SJSA1 (cell line): ENCODE measurements at places on chromosomes 7 and 10. TPM values are rescaled to one million over a fixed set of nuclear protein-coding genes. Genes with fewer than 3 reads are reported as not detected.

RNF148 gene
- total RNA-seq, result 0.39 TPM in 1 of 2 replicates, not detected in the other

GRCh38 chr10:58857251-58857805, 319.1 kb upstream of the PHYHIPL start:
- no peak for DNase-seq

DNA sequence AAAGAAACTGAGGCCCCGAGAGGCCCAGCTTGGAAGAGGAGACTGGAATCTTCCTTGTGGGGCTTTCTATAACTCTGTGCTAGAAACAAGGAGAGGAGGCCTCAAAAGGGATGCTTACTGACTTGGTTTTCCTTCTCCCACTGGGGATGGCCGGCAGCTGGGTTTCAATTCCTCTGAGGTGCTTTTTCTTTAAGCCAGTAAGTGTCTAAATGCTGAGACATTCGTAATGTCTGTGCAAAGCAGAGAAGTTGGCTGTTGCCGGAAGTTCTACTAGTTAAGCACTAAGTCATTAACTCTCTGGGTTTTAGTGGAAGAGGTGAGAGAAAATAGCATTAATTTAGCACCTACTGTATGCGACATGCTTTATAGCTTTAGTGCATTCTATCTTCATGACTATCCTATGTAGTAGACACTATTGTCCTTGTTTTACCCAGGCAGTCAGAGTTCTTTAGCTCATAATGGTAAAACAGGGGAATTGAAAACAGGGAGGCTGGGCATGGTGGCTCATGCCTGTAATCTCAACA, 135.2 kb downstream of the RGS10 start:
- DNase-seq, result no peak

DNA sequence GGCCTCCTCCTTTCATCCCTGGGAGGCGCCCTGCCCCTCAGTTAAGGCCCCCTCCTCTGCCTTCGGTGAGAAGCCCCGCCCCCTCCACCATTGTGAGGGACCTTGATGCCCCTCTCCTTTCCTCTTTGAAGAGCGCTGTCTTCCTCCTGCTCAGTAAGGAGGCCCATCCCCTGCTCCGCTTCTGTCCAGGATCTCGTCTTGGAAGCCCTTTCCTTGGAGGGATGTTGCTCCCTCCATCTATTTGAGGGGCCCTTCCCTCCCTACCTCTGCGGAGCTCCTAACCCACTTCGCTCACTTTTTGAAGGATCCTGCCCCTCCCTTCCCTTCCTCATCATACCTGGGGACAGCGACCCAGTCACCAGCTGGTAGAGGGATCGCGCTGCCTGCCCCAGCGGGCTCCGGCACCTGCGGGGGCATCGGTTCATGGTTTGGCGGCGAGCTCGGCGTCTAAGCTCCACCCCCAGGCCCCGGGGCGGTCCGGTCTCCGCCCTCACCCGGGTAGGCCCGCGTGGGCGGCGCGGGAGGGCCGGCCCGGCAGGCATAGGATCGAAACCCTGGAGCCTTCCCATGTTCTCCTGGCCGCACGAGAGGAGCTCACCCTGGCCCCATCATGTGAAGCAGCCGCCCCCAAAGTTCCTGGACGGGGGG, 4.1 kb downstream of the KCNIP2 start:
- DNase-seq, result no peak

DNA sequence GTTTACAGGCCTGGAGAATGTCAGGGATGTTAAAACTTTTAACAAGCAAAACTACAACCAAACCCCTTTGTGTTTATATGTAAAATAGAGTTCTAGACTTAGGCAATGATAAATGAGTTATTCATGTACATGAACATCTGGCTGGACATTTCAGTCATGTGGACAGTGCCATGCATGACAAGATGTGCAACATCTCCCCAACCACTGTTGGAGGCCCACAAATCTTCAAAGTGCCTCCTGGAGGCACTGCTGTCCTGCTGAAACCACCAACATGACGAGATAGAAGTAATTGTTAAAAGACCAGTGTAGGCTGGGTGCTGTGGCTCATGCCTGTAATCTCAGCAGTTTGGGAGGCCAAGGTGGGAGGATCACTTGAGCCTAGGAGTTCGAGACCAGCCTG, 18.4 kb downstream of the PPIA start:
- no peak for DNase-seq

PTF1A gene
- total RNA-seq, result not detected in 2 replicates

DNA sequence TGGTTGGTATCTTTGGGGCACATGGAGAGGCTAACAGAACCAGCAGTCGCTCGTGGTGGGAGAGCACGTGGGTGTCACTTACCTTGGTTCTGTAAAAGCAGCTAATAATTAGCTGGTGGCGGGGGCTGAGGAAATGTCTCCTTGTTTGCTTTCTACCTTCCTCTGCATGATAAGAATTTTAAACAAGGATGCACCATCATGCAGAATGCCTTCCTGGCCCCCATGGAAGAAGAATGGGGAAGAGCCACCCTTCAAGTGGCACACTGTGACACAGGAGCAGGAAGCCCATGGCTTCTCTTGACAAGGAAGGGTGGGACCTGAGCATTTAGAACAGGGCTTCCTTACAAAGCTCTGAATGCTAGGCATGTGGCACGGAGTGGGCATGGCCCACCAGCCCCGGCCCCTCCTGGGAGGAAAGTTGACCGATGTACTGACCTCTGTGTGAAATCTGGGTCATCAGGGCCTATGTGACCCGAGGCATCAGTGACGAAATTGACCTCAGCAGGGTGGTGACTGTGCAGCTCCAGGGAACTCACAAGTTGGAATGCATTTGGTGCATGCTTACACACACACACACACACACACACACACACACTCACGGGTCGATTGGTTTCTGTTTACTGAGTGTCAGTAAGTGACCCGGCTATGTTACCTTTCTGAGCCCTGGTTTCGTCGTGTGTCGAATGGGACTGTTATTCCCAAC, 116.9 kb upstream of the ANLN start:
- no peak for DNase-seq

GRCh38 chr7:8591289-8591688, 157.9 kb downstream of the NXPH1 start:
- DNase-seq, result no peak

GRCh38 chr10:89159761-89160160, 47.4 kb downstream of the CH25H start:
- no peak for DNase-seq

DNA sequence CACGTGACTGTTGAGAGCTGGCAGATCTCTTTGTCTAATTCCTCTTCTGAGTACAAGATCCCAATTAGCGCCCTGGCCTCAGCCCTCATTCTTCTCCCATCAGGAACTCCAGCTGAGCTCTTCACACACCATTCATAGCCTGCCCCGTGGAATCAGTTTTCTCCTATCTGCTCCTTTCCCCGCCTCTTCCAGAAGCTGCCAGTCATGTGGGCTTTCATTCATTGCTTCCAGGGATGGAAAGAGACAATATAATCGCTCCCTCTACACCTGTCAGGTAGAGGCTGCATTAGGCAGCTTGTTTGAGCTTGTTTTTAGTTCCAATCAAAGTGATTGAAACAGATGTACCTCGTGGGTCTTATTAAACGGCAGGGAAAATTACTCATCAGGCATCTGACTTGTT, 515.8 kb downstream of the TYW1 start:
- DNase-seq, result no peak

DNA sequence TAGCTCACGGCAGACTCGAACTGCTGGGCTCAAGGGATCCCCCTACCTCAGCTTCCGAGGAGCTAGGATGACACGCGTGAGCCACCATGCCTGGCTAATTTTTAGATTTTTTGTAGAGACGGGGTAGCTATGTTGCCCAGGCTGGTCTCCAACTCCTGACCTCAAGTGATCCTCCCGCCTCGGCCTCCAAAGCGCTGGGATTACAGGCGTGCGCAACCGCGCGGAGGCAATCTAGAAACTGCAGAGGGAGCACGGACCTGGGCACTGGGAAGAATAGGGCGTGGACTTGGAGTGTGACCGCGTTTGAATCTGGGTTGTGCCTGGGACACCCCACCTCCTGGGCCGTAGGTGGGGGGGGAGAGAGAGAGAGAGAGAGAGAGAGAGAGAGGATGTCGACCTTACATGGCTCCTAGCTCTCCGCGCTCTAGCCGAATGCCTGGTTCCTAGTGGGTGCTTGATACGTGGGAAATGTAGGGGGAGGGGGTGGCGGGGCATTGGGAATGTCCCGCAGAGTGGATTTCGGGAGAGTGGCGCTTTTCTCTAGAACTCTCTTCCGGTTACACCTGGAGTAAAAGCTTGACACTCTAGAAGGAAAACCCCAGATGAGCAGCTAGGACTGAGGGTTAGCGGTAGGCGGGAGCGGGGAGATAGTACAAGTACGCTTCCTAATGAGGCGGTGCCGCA, 1.2 kb upstream of the MAP3K8 start:
- peak; percentile 16 for DNase-seq

DNA sequence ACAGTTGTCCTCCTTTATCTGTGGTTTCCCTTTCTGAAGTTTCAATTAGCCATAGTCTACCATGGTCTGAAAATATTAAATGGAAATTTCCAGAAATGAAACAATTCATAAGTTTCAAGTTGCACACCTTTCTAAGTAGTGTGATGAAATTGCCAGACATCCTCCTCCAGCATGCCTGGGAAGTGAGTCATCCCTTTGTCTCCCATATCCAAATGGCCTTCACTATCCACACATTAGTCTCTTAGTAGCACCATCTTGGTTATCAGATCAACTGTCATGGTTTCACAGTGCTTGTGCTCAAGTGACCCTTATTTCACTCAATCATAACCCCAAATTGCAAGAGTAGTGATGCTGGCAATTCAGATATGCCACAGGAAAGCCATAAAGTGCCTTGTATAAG, 83.4 kb upstream of the PPP1R9A start:
- DNase-seq, result no peak

- peak; percentile 81 for DNase-seq
Measured at GRCh38 chr7:111083413-111083812, 7.5 kb upstream of the LRRN3 start.

GRCh38 chr7:100087055-100087750, 1.6 kb upstream of the COPS6 start:
- peak; percentile 94 for DNase-seq

GRID2IP gene
- not detected in 2 replicates for total RNA-seq

- no peak for DNase-seq
Measured at GRCh38 chr10:130686689-130687300, 550.6 kb downstream of the GLRX3 start.

- no peak for DNase-seq
Measured at GRCh38 chr7:157020514-157021070, 10.1 kb upstream of the MNX1 start.

ACHE gene
- total RNA-seq, result 0.16 TPM in 1 of 2 replicates, not detected in the other

GRCh38 chr10:72740528-72740927, 48.6 kb downstream of the MCU start:
- no peak for DNase-seq

SEPHS1 gene
- total RNA-seq, result 34.5 and 77.1 TPM in 2 replicates

HOXA7 gene
- total RNA-seq, result 0.09 and 2.9 TPM in 2 replicates

DNA sequence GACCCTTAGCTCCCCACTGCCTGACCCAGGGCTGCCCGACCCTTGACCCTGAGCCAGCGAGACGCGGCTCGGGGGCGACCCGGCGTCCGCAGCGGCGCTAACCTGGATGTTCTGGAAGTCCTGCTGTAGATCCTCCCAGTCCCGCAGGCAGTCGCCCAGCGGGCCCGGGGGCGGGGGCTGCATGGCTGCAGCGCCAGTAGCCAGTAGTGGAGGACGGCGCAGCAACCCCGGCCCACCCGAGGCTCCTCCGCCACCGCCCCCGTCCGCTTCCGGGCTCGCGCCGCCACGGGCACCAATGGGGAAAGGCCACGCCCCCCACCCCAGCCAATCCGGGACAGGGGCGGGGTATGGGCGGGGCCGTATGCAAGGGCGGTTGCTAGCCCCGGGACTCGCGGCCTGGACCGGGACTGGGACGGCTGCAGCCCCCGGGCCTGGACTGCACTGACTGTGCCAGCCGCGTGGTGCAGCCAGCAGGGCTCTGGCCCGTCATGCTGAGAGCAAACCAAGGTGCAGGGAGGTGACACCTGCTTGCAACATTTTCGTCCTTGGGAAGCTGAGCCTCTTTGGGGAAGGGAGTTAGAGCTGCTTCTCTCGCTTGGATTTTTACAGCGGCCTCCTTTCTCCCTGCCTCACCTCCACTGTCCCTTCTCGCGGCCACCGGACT, at the start of gene TMEM120A:
Gene TMEM120A (minus strand): TSS at position 208 of the 664 bp plus-strand sequence. CDS start 25 bp downstream, at position 183.
- peak; percentile 97 for DNase-seq

DNA sequence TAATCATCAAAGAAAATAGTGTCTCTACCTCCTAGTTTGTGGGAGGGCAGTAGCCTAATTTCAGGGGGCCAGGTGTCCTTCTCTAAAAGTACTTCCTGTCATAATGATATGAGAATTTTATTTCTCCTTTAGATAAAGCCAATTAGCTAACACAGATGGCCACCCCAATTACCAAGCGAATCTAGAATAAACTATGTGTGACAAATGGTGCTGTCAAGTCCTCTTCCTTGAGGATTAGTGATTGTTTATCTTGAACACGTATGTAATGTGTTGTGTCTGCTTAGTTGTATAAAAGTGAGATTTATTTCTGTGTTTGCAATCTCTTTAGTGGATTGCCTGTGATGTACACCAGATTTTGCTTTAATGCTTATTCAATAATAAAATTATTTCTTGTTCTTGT, 1120.0 kb downstream of the SORCS1 start:
- no peak for DNase-seq

DNA sequence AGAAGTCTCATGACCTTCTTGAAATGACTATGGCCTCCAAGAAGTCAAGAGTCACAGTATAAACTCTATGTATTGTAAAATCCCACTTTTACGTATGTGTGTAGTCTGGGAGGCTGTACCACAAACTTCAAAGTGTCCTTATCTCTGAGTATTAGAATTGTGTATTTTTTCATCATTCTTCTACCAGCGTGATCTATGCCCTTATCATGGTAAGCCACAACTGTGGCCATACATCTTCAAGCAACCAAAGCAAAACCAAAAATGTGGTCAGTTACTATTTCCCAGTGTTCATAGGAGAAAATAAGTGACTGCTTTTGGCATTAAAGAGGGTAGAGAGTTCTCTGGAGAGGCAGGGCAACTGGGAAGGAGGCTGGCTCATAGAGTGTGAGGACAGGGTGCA, 42.8 kb downstream of the SPOCK2 start:
- no peak for DNase-seq

AKR1B15 gene
- total RNA-seq, result 2.6 TPM in 1 of 2 replicates, not detected in the other

EFCAB10 gene
- not detected in 2 replicates for total RNA-seq

DNA sequence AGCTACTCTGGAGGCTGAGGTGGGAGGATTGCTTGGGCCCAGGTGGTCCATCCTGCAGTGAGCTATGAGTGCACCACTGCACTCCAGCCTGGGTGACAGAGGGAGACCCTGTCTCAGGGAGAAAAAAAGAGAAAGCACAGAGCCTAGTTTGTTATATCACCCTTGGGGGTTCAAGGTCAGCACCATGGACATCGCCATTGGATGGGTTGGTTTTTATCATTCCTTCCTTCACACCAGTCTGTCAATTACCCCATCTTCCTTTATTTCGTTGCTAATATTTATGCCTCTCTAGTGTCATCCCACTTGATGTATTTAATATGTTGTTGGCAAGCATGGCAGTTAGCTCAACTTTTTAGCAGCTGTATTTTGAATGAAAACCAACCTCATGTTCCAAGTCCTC, 182.3 kb downstream of the NSUN6 start:
- DNase-seq, result no peak

ABCC2 gene
- total RNA-seq, result 0.47 and 1.3 TPM in 2 replicates

GRCh38 chr10:123393170-123393569, 239.0 kb downstream of the BUB3 start:
- DNase-seq, result no peak
